ENCODE measurements at places on chromosomes 16 and 17. TPM values are rescaled to one million over a fixed set of nuclear protein-coding genes. Genes with fewer than 3 reads are reported as not detected.

Gene JPT1
- total RNA-seq, result 47.8 TPM

Gene RNF112
- 1.6 TPM for total RNA-seq

DNA sequence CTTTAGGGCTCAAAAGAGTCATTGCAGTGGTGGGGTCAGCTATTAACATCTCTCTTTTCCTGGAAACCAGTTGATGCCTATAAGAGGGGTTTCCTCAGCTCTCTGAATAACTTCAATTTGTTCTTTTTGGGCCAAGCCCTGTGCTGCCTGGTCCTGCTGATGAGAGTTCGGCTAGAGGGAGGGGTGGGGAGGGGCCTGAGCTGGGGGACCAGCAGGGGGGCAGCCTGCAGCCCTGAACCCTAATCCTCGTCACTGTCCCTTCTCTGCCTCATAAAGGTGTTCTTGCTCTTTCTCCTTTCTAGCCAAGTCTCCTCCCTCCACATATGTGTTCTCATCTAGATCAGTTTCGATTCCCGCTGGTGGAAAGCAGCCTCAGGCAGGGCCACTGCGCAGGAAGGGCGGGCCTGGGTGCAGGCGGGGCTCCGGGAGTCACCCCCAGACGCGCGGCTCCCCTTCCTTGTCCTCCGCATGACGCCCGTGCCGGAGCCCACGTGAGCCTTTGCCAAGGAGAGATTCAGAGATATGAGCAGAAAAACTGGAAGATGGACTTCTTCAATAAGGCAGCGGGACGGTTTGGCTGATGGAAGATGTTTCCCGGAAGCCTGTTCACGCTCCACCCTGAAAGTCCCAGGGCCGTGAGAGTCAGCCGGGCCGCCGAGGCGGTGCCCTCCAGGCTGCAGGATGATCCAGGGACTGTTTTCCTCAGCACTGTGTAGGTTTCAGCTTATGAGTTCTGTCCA lies 15.0 kb upstream of the RHOT1 start:
- peak overlapping the region; percentile 93 for H3K27ac ChIP-seq
- H3K4me1 ChIP-seq, result peaks cover 8% of the 10 kb centered on the region
- DNase-seq, result peak; percentile 94
- H3K36me3 ChIP-seq, result no peaks in the 10 kb centered on the region

DNA sequence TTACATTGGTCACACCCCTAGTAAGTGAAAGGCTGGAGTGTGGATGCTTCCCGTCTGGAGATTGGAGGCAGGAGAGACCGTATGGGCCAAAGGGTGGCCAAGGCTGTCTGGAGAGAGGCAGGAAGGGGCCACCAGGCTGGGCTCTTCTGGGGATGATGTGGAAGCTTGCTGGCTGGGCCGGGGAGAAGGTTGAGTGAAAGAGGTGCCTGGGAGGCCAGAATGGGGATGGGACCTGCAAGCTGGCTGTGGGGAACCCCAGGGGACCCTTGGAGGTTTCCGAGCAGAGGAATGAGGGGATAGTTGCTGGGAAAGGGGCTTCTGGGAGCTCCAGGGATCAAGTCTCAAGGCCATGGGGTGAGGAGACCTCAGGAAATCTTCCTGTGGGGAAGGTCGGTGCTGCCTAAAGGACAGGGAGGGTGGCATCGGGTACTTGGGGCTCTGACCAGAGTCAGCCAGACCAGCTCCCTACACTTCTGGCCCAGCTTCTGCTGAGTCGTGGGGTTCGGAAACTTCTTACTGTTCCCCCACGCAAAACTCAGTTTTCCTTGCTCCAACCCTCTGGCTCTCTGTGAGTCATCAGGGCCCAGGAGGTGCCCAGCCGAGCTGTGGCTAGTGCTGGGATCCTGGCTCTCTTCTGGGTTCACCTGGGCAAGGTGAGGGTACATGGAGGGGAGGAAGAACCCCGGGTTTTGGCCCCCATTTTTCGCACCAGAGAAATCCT lies 3.1 kb downstream of the MRC2 start:
- no peaks in the 10 kb centered on the region for H3K36me3 ChIP-seq
- no peak overlapping the region for H3K27ac ChIP-seq
- no peaks in the 10 kb centered on the region for H3K27me3 ChIP-seq
- H3K4me3 ChIP-seq, result no peak overlapping the region
- DNase-seq, result no peak
- H3K4me1 ChIP-seq, result peaks cover 28% of the 10 kb centered on the region

DNA sequence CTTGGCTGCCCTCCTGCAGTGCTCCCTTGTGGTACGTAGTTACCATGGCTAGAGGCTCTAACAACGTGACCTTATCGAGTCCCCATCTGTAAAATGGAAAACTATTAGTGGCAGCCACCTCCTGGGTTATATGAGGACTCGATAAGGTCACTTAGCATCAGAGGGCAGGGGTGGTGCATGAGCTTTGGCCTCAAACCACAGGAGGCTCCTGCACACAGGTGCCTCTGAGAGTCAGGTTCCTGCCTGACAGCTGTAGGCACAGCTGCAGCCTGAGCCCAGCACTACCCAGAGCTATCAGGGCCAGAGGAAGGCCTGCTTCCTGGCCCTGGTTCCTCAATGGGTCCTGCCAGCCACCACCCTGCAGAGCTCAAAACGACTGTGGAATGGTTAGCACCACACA lies 57.2 kb upstream of the SEC14L1 start:
- no peak for DNase-seq
- no peaks in the 10 kb centered on the region for H3K36me3 ChIP-seq
- H3K4me3 ChIP-seq, result no peak overlapping the region
- H3K27me3 ChIP-seq, result no peaks in the 10 kb centered on the region

DNA sequence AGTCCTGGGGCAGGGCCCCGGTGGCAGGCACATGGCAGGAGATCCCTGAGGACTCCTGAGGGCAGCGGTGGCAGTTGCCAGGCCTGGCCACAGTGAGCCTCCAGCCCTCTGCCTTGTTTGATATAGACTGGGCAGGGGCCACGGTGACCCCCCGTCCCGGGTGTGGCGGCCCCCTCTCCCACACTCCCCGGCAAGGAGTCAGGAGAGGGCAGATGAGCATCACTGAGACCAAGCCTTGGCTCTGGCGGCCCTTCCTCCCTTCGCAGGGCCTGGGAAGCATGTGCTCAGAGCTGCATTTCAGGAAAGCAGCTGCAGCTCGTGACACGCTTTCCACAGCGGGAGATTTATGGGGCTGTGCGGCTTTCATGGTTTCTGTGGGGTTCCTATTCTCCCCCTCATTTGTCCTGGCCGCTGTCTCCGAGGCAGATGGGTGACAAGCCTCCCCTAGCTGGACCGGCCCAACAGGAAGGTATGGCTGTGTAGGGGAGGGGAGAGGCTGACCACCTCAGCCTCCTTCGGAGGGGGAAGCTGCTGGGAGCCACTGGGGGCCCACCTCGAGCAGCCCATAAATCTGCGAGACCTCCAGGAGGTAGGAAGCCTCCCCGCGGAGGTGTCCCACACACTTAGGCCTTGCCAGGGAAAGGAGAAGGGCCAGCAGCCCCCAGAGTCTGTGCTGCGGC lies 211.4 kb downstream of the NTN1 start:
- H3K27me3 ChIP-seq, result peaks cover 18% of the 10 kb centered on the region
- no peak overlapping the region for H3K27ac ChIP-seq
- no peaks in the 10 kb centered on the region for H3K36me3 ChIP-seq
- no peak overlapping the region for H3K4me3 ChIP-seq

GRCh38 chr16:48110982-48111381 lies 44.8 kb downstream of the ABCC12 start:
- no peak overlapping the region for H3K27ac ChIP-seq
- no peaks in the 10 kb centered on the region for H3K27me3 ChIP-seq
- H3K36me3 ChIP-seq, result no peaks in the 10 kb centered on the region
- DNase-seq, result no peak

GRCh38 chr16:53773150-53773846 lies 69.3 kb downstream of the FTO start:
- H3K4me1 ChIP-seq, result peaks cover 79% of the 10 kb centered on the region
- H3K27ac ChIP-seq, result no peak overlapping the region
- no peaks in the 10 kb centered on the region for H3K36me3 ChIP-seq
- no peak for DNase-seq
- H3K4me3 ChIP-seq, result no peak overlapping the region
- no peaks in the 10 kb centered on the region for H3K27me3 ChIP-seq

Data from upper lobe of right lung (tissue), 1 donor.